HFFc6 (cell line): ENCODE measurements at places on chromosomes 7 and 10. TPM values are rescaled to one million over a fixed set of nuclear protein-coding genes. Genes with fewer than 3 reads are reported as not detected.

HOXA2 gene
- 0.17 TPM in 1 of 3 replicates, not detected in the others for total RNA-seq

CPA5 gene
- not detected in 3 replicates for total RNA-seq

NT5C3A gene
- 15.3 to 22.1 TPM (median 16.7 TPM) in 3 replicates for total RNA-seq

CYP2C19 gene
- not detected in 3 replicates for total RNA-seq

WNT8B gene
- not detected in 3 replicates for total RNA-seq

GRCh38 chr7:39587393-39587792, 21.2 kb downstream of the YAE1 start:
- peak; percentile 43 for DNase-seq

- no peak for DNase-seq
Observed at GRCh38 chr7:141562543-141562942, 11.3 kb downstream of the AGK start.

DNA sequence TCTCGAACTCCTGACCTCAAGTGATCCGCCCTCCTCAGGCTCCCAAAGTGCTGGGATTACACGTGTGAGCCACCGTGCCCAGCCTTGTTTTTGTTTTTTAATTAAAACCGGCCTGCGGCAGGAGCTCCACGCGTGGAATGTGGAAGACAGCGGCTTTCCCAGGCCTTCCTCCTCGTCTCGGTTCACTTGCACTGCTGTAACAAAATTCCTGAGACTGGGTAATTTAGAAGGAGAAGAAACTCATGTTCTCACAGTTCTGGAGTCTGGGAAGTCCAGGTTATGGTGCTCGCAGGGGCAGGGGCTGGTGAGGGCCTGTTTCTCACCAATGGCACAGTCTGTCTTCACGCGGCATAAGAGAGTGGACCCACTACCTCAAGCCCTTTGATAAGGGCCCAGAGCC, 14.4 kb upstream of the CRYGN start:
- DNase-seq, result no peak

PDZD8 gene
- 27.3 to 30.6 TPM (median 30.3 TPM) in 3 replicates for total RNA-seq

TLX1 gene
- not detected in 2 replicates for total RNA-seq

DNA sequence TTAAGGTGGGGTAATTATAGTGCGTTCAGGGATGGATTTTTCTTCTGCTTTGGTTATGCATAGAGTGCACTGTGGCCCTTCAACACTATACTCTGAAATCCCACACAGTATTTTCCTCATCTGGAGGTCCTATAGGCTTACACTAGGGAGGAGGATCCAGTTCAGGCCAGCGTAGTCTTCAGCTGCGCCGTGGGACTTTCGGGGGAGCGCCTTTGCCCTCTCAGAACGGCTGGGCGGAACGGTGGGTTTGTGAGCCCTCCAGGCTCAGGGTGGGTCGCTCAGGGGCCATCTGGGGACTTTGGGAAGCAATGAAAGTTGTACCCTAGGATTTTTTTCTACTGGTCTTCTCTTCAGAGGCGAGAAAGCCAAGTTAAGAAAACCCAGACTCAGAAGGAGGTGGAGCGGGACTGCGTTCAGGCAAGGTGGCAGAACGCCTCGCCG, 652 bp upstream of the VPS26A start:
- peak; percentile 52 for DNase-seq

GRCh38 chr10:121085367-121085766, 234.2 kb downstream of the WDR11 start:
- DNase-seq, result no peak

HHEX gene
- total RNA-seq, result 1.9 to 4.3 TPM (median 2.7 TPM) in 3 replicates

LIPK gene
- total RNA-seq, result not detected in 3 replicates

AMPH gene
- 4.5 to 5.8 TPM (median 5.3 TPM) in 3 replicates for total RNA-seq

HMX3 gene
- total RNA-seq, result not detected in 2 replicates

DNA sequence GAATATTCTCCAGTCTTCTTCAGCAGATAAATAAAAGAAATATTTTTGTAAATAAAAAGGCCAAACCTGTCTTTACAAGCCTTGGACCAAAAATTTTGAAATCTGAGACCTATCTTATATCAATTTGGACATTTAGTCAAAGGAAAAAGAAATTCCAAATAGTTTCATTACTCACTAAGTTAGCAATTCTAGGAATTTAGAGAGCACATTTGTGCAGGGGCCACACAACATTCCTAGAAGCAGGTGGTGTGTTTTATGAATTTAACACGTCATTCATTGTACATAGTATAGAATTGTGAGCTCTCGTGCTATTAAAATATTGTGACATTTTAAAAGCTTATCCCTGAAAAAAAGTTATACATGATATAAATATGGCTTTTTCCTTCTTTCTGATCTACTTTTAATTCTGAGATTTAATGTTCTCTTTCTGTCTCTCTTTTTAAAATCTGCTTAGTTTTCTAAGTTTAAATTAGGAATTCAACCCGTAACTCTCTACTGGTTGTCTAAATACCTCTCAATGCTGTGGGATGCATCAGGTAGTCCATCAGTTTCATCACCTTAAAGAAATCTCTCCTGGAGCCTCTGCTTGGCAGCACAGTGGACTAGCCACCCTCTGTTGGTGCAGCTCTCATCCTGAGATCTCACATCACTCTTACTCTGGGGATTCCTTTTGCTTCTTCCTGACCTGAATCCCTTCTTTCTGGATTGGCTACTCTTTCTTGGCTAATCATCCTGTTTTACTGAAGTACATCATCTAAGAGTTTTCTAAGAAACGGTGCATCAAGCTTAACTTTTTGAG, 124.5 kb downstream of the SEMA3E start:
- no peak for DNase-seq

CALHM1 gene
- total RNA-seq, result not detected in 3 replicates

DNA sequence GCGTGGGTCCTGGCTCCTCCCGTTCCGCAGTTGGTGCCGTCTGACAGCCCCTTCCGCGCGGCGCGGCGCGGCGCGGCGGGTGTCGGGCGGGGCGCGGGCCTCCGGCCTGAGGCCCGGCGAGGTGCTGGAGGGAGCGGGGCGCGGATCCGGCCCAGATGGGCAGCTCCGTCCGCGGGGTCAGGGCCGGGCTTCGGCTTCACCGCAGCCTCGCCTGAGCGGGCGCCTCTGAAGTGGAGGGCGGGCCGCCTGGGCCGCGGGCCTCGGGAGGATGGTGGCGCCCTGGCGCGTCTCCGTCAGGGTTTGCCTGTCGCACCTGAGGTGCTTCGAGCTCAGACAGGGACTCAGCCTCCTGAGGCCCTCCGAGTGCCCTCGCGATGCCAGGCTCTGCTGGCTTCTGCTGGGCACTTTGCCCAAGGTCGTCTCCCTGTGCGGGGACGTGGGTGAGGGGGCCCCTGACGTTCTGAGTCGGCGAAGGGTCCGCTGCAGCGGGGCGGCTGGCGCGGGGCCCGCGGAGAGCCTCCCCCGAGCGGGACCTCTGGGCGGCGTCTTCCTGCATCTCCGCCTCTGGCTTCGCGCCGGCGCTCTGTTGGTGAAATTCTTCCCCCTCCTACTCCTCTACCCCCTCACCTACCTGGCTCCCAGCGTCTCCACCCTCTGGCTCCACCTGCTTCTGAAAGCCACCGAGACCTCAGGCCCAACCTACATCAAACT, 473 bp downstream of the ADCK2 start:
- DNase-seq, result no peak

TYSND1 gene
- total RNA-seq, result 4.7 to 6.0 TPM (median 5.0 TPM) in 3 replicates

GRCh38 chr7:77543910-77544309, 6.8 kb downstream of the PTPN12 start:
- DNase-seq, result no peak

DNA sequence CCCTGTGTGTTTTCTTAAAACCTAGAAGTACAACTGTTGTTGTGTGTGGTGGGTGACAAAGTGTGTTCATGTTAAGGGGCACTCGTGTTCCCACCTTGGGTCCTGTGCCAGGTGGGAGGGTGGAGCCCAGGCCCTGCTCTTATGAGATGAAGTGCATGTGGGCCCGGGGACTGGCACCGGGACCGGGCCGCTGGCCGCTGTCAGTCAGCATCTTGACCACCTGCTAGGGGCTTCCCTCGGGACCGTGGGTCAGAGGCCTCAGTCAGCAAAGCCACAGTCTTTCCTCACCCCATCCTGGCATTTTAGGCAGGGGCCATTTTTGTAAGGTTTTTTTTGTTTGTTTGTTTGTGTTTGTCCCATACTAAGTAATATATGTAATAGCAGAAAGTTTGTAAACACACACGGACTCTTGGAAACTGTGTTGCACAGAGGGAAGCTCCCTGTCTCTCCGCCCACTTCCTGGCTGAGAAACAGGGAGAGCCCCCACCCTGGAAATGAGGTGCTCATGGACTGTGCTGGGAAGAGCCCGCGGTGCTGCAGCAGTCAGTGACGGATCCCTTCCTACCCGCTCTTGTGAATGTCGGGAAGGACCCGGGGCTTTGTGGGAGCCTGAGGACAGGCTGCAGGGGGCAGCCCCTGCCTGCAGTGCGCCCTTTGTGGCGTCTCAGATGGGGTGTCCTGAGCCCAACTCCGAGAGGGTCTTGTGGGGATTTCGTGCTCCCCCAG, 13.4 kb downstream of the AGAP3 start:
- DNase-seq, result no peak

DNA sequence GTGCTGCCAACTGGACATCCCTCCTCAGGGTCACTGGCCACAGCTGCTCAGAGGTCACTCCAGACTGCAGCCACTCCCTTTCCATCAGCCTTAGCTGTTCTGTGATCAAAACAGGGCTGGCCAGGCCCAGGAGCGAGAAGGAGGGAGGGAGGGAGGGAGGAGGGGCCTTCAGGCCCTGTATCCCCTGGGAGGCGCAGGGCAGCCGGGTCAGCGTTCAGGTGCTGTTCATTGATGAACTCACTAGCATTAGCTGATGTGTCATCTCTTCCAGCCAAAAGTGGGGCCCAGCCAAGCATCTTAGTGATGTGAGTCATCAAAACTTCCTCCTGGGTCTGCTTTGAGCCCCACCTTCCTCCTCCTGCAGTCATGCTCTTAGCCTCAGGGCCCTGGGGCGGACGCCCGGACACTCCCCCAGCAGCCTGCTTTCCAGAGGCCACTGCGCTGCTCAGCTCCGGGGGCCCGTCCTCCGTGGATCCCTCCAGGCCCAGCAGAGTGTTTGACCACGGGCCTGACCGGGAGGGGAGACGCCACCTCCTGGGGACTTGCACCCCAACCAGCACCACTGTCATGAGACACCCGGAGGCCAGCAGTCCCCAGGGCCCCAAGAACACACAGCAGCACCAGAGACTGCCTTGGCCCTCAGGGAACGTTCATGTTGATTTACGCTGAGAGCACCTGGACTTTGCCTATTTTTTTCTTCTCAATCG, 149.2 kb downstream of the PRKAG2 start:
- peak; percentile 98 for DNase-seq

DNA sequence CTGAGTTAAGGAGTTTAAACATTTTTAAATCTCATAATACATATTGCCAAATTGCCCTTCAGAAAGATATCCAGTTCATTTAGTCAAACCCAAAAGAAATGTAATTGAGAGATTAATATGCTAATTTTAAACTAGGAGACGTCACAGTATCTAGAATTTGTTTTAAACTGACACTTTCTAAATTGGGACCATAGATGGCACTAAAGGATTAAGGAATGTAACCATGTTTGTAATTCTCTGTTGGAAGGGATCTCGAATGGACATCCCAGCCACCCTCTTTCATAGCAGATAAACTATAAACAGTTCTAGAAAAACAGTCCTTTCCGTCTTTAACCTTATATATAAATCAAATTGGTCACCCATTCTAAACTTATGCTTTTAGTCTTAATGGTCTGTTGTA, 30.0 kb upstream of the SAMD9L start:
- no peak for DNase-seq

GOT1 gene
- total RNA-seq, result 31.2 to 42.0 TPM (median 40.5 TPM) in 3 replicates

- DNase-seq, result peak; percentile 91
Observed at GRCh38 chr10:62050893-62051433, 149.5 kb downstream of the ARID5B start.

DNA sequence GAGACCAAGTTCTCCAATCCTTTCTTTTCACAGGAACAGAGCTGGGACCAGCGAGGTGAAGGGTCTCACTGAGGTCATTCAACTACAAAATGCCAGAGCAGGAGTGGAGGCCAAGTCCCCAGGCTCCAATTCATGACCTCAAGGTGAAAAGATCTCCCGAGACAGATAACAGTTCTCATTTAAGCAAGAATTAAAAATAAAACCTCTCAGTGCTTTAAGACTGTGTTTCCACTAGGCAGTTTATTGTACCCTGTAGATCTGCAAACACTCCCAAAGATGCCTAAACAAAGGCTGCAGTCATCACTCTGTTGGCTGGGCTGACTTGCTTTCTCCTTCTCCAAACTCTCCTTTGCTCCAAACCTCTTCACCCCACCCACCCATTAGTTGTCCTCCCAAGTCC, 74.8 kb upstream of the CXCL12 start:
- no peak for DNase-seq

- no peak for DNase-seq
Observed at GRCh38 chr10:86001521-86001920, 365.1 kb downstream of the GRID1 start.

- peak; percentile 16 for DNase-seq
Observed at GRCh38 chr10:15321431-15322341, 49.4 kb downstream of the FAM171A1 start.

GRCh38 chr10:35412900-35413491, 76.7 kb downstream of the CCNY start:
- peak; percentile 54 for DNase-seq

GRCh38 chr10:24206334-24206733, 2.6 kb upstream of the KIAA1217 start:
- DNase-seq, result no peak

DNA sequence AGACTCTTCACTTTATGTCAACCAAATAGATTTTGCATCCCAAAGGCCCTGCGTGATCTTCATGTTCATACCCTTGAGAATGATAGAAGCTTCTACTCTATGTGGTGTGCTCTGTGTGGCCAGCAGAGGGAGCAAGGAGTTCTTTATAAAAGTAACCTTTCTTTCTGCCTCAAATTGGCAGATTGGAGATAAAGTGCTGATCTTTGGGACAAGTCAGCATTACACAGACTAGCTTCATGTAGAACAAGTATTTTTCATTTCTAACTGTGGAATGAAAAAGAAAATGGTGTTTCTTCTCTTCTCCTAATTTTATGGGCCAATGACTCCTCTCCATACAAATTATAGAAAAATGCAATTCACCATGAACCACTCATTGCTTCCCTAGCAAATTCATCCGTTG, 1214.1 kb downstream of the SORCS1 start:
- peak; percentile 30 for DNase-seq

ACHE gene
- total RNA-seq, result 0.15 to 0.21 TPM in 2 of 3 replicates, not detected in the other

DNA sequence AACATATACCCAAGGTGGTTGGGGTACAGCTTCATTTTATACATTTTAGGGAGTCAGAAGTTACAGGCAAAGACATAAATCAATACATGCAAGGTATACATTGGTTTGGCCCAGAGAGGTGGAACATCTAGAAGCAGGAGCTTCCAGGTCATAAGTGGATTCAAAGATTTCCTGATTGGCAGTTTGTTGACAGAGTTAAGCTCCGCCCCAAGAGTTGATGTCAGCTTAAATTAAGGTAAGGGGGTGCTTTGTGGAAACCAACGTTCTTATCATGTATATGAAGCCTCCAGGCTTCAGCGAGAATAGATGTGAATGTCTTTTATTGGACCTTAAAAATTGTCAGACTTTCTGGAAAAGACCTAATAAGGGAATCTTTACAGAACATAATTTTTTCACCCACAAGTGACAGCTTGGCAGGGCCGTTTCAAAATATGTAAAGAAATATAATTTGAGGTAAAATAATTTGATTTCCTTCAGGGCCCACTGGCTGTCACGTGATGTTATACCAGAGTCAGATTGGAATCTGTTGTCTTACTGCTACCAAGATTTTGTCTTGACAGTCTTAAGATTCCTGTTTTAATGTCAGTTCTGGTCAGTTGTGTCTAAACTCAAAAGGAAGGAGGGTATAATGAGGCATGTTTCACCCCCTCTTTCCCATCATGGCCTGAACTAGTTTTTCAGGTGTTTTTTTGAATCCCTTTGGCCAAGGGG, 6.3 kb upstream of the PANK1 start:
- DNase-seq, result no peak

C10orf62 gene
- total RNA-seq, result not detected in 3 replicates

- peak; percentile 85 for DNase-seq
Observed at GRCh38 chr7:1961701-1962276, 271.0 kb downstream of the MAD1L1 start.
